ENCODE measurements at places on chromosomes 7 and 10. TPM values are rescaled to one million over a fixed set of nuclear protein-coding genes. Genes with fewer than 3 reads are reported as not detected.

DNA sequence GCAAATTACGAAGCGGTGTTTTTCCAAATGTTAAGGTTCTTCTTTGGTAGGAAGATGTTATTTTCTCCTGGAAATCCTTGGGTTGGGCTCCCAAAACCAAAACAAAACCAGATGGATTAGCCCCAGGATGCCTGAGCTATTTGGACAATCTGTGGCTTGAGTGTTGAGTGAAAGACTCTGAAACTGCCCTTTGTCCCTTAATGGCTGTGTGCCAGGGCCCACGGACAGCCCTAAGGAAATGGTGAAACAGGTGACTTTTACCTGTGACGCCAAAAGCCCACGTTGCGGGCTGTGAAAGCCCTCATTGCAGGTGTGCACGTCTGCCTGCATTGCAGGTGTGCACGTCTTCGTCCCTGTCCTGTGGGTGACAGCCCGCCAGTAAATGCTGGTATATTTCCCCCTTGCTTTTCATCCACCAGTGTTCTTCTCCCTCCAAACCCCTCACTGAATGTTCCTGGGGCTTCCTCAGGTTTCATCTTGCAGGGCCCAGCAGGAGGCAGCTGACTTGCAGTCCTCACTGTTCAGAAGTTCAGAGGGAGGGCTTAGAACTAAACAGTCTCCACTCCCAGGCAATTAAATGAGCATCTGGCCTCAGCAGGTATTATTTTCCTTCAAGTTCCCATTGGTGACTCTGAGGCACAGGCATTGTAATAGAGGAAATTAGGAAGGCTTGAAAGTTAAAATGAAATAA, 10.7 kb downstream of the PFKP start:
- no peaks in the 10 kb centered on the region for H3K36me3 ChIP-seq
- no peak for DNase-seq
- no peaks in the 10 kb centered on the region for H3K27me3 ChIP-seq
- no peak overlapping the region for H3K27ac ChIP-seq

NRCAM gene
- 1.1 TPM for total RNA-seq

RELN gene
- total RNA-seq, result 0.43 TPM

DNA sequence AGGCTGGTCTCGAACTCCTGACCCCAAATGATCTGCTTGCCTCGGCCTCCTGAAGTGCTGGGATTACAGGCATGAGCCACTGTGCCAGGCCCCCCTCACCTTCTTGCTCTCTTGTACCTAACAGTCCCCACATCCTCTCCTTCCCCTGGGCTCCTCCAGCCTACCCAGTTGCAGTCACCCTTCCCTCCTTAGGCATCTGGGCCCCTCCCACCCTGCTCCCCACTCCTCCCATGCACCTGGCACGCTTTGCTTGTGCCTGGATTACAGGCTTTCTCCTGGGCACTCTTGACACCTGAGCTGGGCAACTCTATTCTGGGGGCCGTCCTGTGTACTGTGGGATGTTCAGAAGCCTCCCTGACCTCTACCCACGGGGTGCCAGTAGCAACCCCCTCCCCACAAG, 3.0 kb downstream of the CLDN15 start:
- H3K36me3 ChIP-seq, result no peaks in the 10 kb centered on the region
- H3K4me3 ChIP-seq, result no peak overlapping the region
- H3K27me3 ChIP-seq, result no peaks in the 10 kb centered on the region
- no peak for DNase-seq
- H3K27ac ChIP-seq, result no peak overlapping the region

DNA sequence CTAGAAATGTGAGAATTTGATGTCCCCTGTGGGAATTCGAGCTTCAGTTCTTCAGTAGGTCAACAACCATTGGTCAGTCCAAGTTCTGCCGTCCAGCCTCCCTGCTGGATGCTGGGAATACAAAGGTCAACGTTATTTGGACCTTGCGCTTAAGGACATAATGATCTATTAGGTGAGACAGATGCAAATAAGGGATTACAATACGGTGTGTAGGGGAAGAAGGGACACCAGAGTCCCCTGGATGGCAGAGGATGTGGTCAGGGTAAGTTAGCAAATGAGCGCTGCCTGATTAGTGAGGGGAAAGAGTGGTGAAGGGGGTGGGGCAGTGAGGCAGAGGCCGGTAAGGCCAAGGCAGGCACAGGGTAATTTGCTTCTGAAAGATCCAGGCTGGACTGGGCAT, 16.2 kb downstream of the CCNY start:
- no peak for DNase-seq
- H3K4me1 ChIP-seq, result peaks cover 74% of the 10 kb centered on the region
- H3K27ac ChIP-seq, result no peak overlapping the region
- no peak overlapping the region for H3K4me3 ChIP-seq

PON1 gene
- not detected for total RNA-seq

GRCh38 chr7:13851736-13852135, 137.7 kb downstream of the ETV1 start:
- H3K27ac ChIP-seq, result no peak overlapping the region
- no peaks in the 10 kb centered on the region for H3K36me3 ChIP-seq
- H3K4me3 ChIP-seq, result no peak overlapping the region
- H3K4me1 ChIP-seq, result no peaks in the 10 kb centered on the region
- DNase-seq, result no peak

SOSTDC1 gene
- 0.24 TPM for total RNA-seq

GRCh38 chr7:134755422-134756022, 23.9 kb upstream of the CALD1 start:
- no peaks in the 10 kb centered on the region for H3K27me3 ChIP-seq
- no peaks in the 10 kb centered on the region for H3K36me3 ChIP-seq
- no peak for DNase-seq
- H3K4me3 ChIP-seq, result no peak overlapping the region
- H3K4me1 ChIP-seq, result no peaks in the 10 kb centered on the region
- H3K27ac ChIP-seq, result no peak overlapping the region

- DNase-seq, result no peak
- peak overlapping the region; percentile 27 for H3K27ac ChIP-seq
- H3K27me3 ChIP-seq, result no peaks in the 10 kb centered on the region
- no peaks in the 10 kb centered on the region for H3K36me3 ChIP-seq
Observed at GRCh38 chr7:144842377-144842851, 6.6 kb upstream of the TPK1 start.

CCL24 gene
- not detected for total RNA-seq

INTS1 gene
- total RNA-seq, result 77.6 TPM

DNA sequence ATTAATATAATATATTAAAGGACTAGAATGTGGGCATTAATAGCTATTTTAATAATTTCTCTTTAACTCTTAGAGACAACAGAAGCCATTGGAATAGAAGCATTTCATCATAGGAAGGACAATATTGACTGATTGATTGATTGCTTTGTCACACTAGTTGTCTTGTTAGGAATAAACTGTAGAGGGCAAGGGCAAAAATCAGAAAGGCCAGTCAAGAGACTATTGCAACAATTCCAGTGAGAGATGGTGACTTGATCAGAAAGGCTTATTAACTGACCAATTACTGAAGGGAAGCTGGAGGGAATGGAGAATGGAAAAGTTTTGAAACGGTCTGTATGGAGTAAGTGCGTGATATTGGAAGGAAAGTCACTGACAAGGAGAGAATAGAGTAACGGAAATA, 87.3 kb downstream of the RUNDC3B start:
- no peak for DNase-seq
- H3K27ac ChIP-seq, result no peak overlapping the region
- no peaks in the 10 kb centered on the region for H3K36me3 ChIP-seq

DNA sequence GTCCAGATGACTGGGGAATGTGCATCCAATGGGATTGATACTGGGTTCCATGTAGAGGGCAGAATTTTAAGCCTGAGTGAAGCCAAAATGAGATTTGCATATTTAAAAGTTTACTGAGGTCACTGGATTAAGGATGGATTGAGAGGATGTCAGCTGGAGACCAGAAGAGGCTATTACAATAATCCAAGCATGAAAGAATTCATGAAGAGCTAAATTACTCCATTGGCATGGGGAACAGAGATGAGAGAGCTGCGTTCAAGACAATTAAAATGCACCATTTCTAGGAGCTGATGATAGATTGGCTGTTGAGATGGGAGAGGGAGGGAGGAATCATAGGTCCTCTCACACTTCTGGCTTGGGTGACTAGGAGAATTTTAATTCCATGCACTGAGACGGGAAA, 158.5 kb downstream of the JCAD start:
- H3K4me3 ChIP-seq, result no peak overlapping the region
- no peaks in the 10 kb centered on the region for H3K36me3 ChIP-seq
- no peaks in the 10 kb centered on the region for H3K4me1 ChIP-seq

- no peak overlapping the region for H3K4me3 ChIP-seq
- H3K27me3 ChIP-seq, result no peaks in the 10 kb centered on the region
- no peak for DNase-seq
- no peaks in the 10 kb centered on the region for H3K36me3 ChIP-seq
Observed at GRCh38 chr7:88429382-88429781, 122.7 kb upstream of the STEAP4 start.

- H3K27ac ChIP-seq, result no peak overlapping the region
- H3K4me1 ChIP-seq, result no peaks in the 10 kb centered on the region
- no peaks in the 10 kb centered on the region for H3K27me3 ChIP-seq
- DNase-seq, result no peak
- no peak overlapping the region for H3K4me3 ChIP-seq
- no peaks in the 10 kb centered on the region for H3K36me3 ChIP-seq
Observed at GRCh38 chr7:112252141-112252540, 45.6 kb downstream of the ZNF277 start.
